ENCODE measurements at places on chromosomes 13 and 19. TPM values are rescaled to one million over a fixed set of nuclear protein-coding genes. Genes with fewer than 3 reads are reported as not detected.

GRCh38 chr19:16825312-16826052 lies 3.7 kb upstream of the SIN3B start:
- no peak for DNase-seq

DNA sequence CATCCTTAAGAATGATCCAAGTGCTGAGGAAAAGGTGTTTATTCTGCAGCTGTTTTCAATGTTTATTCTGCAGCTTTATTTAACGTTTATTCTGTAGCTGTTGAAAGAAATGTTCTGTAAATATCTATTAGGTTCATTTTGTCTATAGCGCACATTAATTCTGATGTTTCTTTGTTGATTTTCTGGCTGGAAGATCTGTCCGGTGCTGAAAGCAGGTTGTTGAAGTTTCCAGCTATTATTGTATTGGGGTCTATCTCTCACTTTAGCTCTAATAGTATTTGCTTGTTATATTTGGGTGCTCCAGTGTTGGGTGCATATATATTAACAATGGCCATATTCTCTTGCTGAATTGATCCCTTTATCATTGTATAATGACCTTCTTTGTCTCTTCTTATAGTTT lies 20.2 kb downstream of the CD70 start:
- no peak for DNase-seq

DNA sequence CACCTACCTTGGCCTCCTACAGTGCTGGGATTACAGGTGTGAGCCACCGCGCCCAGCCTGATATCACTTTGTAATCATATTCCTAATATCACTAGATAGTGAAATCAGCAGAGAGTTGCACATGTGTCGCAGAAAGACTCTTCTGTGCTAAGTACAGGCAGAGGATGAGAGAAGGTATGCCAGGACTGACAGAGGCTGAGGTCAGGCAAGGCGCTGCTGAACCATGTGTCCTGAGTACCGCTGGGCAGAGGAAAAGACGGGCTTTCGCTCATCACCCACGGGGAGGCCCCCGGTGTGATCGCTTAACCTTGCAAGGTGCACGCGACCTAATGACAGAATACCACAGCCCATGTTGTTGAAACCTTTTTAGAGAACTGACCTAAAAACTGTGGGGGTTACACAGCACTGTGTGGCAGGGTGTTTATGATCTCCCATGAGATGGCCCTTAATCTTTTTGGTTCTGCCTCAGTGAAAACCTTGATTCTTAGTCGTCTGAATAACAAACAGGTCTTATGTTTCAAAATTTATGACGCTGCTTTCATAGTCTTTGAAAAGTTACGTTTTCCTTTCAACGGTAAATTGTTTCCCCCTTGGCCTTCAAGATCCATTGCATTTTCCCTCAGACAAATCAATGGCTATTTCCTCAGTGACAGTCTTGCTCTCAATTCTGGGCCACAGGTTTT lies 12.2 kb downstream of the GJA3 start:
- DNase-seq: no peak

Gene ERVK3-1
- 61.4 TPM for total RNA-seq

- no peak for DNase-seq
Observed at GRCh38 chr19:9839415-9839814, 4.3 kb downstream of the PIN1 start.

GRCh38 chr13:64527561-64527960 lies 2702.6 kb downstream of the PCDH9 start:
- DNase-seq: no peak

Gene IGSF23
- not detected for total RNA-seq

DNA sequence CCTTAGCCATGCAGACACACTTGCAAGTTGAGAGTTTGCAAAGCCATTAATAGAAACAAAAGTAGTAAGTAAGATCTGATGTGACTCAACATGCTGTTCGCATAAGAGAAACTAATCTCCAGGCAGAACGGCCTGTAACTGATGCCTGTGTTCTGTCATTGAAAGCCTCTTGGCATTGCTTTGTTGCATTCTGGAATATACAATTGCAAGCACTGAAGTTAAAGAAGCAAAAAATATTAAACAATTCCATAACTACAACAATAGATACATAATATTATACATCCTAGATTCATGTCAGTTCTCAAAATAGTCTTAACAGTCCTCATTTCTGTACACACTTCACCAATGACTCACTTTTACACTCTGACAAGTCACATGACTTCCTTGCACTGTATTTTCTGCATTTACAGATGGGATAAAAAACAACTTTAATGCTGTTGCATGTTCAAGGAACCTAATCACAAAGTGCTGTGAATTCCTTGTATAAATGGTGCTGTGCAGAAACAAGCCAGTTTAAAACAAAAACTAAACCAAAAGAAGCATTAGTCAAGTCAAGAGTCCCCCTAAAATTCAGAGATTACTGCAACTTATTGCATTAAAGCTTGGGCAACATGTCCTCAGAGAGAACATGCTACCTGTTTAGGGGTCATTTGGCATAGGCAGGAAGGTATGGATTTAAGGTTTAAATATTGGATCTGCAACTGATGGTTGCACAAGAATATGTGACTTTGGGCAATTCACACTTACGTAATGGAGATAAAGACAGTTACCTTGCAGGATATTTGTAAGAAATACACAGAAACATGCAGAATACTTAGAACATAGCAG lies 79.5 kb upstream of the SERP2 start:
- DNase-seq: no peak

Gene FRY
- total RNA-seq: 4.7 TPM

Gene C19orf18
- total RNA-seq: 1.1 TPM

- DNase-seq: no peak
Observed at GRCh38 chr13:25899464-25899863, 152.4 kb downstream of the SHISA2 start.

DNA sequence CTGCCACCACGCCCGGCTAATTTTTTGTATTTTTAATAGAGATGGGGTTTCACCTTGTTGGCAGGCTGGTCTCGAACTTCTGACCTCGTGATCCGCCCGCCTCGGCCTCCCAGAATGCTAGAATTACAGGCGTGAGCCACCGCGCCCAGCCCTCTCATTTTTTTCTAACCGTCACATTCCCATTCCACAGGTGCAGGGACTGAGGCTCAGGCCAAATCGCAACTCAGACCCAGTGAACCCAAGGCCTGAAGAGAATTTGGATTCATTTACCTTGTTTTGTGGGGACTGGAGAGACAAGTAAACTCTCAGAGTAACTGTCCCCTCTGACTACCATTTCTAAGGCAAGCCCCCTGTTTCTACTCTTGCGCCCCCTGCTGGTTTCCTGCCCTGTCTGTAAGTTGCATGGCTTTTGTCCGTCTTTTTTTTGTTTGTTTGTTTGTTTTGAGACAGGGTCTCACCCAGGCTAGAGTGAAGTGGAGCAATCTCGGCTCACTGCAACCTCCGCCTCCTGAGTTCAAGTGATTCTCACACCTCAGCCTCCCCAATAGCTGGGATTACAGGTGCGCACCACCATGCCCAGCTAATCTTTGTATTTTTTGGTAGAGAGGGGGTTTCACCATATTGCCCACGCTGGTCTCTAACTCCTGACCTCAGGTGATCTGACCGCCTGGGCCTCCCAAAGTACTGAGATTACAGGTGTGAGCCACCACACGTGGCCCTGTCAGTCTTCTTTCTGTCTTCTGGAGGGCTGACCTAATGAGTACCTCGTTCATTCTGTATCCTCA lies 2.3 kb upstream of the STRN4 start:
- DNase-seq: peak; percentile 57

Gene CRX
- total RNA-seq: not detected

GRCh38 chr19:48810151-48810550 lies 678 bp downstream of the BCAT2 start:
- no peak for DNase-seq

DNA sequence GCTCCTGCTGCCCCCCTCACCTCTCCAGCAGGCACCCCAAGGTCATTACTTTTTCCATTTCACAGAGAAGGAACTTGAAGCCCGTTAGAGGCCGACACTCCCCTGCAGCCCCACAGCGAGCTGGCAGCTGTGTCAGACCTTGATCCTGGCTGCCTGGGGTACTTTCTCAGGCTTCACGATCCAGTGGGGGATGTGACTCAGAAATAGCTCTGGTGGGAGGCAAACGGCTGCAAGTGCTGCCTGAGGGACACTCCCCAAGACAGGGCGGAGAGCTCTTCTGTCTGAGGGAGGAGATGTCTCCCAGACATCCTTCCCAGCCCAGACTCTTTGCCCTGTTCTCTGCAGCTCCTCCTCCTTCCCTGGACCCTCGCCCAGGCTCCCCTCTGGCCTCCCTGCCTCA lies 4.8 kb downstream of the TSKS start:
- no peak for DNase-seq

Gene RDH13
- 10.3 TPM for total RNA-seq

Gene POU2F2
- total RNA-seq: 577 TPM

Gene LYPD5
- not detected for total RNA-seq

Gene PLPPR3
- not detected for total RNA-seq

DNA sequence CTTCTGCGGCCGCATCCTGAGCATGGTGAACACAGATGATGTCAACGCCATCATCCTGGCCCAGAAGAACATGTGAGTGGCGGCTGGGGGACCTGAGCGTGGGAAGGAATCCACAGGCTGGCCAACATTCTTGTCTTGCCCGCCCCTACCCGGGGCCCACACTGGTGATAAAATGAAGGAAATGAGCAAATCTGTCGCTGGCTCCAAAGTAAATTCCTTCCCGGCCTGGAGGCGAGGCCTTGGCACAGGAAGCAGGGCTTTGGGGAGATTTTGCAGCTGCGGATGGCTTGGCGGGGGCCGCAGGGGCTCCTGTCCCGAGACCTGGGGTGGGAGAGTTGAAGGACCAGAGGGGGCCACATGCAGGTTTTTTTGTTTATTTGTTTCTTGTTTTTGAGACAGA lies 4.4 kb downstream of the KXD1 start:
- no peak for DNase-seq

Gene ZNF547
- 6.0 TPM for total RNA-seq

Gene ZIC2
- not detected for total RNA-seq

DNA sequence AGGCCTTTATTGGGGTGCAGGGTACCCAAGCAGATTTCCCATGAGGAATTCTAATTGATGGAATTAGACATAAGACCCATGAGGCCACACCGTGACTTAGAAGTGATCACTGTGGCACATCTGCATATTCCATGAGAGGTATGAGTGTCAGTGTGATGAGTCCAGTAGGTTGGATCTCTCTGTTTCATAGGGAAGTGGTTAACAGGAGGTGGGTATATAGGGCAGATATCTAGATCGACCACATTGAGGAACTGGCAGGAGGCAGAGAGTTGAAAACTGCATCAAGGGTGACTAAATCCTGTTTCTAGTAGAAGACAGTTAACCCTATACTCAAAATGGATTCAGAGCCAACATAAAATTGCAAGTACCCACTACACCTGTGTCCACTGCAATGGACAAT lies 68.6 kb upstream of the MIR17HG start:
- no peak for DNase-seq

DNA sequence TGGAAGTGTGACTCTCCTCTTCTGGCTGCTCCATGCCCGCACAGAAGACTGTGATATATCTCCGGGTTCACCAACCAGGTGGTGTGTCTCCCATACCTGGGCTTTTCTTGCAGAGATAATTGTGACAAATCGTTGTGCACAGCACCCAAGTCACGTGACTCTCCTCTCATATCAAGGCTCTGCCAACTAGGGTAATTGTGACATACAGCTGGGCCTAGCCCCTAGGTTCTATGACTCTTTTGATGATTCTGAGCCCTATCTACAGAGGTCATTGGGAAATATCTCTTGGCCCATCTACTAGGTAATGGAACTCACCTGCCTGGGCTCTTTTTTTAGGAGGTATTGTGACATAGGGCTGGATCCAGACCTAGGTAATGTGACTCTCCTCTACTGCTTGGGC lies 89.8 kb downstream of the ZNF429 start:
- DNase-seq: no peak

DNA sequence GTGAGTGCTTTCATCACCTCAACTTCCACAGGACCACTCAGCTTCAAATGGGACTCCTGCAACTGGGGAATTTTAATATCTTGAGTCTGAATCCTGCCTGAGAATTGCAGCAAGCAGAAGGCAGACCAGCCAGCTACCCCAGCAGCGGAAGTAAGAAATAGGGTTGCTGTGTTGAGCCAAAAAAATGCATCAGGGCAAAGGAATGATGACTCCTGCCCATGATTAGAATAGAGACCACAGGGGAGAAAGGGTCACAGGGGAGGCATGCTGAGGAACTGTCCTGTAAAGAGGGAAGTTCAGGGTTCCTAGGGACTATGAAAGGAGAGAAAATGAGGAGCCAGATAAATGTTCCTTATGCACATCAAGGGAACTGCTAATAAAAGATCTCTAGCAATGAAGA lies 370.2 kb downstream of the KCTD12 start:
- no peak for DNase-seq

DNA sequence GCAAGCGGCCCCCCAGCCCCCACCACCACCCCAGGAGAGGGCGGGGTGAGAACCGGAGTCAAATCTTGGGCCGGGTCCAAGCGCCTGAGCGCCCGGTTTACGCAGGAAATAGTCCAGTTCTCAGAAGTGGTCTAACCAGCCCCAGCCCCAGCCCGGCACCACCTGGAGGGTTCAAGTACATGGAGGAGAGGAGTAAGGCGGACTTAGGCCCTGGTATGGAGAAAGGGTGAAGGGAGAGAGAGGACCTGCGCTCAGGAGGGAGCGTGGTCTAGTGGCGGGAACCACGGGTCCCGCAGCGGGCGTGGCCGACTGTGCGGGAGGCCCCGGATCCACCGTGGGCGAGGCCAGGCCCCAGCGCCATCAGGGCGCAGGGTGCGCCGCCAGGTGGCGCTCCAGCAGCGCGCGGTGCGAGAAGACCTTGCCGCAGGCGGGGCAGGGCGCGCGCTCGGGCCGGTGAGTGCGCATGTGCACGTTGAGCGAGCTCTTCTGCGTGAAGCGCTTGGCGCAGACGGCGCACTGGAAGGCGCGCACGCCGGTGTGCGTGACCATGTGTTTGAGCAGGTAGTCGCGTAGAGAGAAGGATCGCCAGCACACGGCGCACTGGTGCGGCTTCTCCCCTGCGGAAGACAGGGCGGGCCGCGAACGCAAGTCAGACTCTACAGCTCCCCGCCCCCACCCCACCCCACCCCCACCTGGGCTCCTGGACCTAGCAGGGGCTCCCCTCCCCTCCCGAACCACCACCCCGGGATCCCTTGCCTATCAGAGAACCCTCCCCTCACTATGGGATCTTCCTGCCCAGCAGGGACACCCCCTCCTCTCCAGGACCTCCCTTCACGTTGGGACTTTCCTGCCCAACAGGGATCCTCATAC lies 2.1 kb upstream of the SLC27A5 start:
- peak; percentile 83 for DNase-seq

DNA sequence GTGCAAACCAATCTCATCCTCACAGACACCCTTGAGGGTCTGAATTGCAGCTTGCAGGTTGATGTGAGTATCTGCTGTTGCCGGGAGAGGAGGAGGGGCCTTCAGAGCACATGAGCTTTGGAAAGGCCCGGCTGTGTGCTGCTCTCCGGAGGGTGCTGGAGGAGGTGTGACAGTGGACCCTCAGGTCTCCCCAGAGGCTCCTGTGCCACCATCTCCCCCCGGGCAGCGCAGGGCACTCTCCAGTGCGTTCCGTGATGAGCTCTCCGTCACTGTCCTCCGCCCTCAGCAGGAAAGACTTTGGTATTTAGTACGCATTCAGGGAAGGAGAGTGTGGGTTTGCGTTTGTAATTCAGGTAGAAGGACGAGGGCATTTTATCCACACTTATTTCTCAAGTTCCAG lies 20.0 kb downstream of the LAMP1 start:
- DNase-seq: no peak

Gene SLC15A1
- total RNA-seq: not detected

All from activated B cell treated with CpG ODN at 0.5 μM for 24 hours (primary cell).